ENCODE measurements at places on chromosomes 12 and 14.

GRCh38 chr14:103108749-103109207 is 14.3 kb downstream of the EXOC3L4 start:
- DNase-seq, result no peak

GRCh38 chr12:118714051-118714460 is 267.3 kb upstream of the SRRM4 start:
- DNase-seq, result peak; percentile 4

GRCh38 chr12:124563401-124563800 is 4.0 kb downstream of the NCOR2 start:
- DNase-seq, result no peak

- DNase-seq, result peak; percentile 87
Measured at GRCh38 chr12:93183940-93184671, 193.6 kb upstream of the NUDT4 start.

DNA sequence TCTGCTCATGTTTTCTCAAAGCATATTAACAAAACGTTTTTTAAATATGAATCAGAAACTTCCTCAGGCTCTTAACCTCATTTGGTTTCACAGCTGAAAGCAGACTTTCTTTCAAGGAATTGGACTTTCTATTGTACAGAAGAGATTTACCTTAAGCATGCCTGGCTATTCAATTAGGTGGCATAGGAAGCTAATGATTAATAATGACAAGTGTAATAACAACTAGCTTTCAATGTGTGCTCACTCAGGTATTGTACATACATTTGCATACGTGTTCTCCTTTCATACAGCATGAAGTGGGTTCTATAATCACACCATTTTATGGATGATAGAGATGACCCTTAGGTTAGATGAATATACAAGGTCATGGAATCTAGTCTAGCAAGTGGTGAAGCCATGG is 115.7 kb downstream of the ANO6 start:
- DNase-seq, result no peak

- no peak for DNase-seq
Measured at GRCh38 chr12:102643879-102644575, 163.7 kb upstream of the IGF1 start.

- no peak for DNase-seq
Measured at GRCh38 chr12:55707841-55708694, at the start of gene ITGA7. Gene ITGA7 (minus strand): TSS chr12:55707904. CDS start chr12:55707682, 222 bp downstream.

DNA sequence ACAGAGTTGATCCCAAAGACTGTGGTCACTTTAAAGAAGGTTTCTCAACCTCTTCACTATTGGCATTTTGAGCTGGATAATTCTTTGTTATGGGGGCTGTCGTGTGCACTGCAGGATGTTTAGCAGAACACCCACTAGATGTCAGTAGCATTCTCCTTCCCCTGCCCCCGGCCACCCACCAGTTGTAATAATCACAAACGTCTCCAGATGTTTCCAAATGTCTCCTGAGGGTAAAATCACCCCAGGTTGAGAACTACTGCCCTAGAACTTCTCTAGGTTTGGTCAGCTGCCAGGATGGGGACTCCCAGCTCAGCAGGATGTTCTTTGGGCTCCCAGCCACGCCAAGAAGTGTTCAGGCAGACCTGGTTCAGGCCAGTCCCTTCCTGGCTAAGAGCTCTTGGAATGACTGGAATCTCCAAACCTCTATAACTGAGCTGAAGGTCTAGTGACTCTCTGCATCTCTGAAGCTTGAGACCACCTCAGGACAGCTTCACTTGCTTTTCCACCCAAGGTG is 12.5 kb upstream of the AJUBA start:
- DNase-seq, result no peak

GRCh38 chr14:24315243-24315806 is 4.0 kb downstream of the LTB4R start:
- no peak for DNase-seq

GRCh38 chr12:4991373-4991772 is 52.3 kb upstream of the KCNA5 start:
- DNase-seq, result no peak

DNA sequence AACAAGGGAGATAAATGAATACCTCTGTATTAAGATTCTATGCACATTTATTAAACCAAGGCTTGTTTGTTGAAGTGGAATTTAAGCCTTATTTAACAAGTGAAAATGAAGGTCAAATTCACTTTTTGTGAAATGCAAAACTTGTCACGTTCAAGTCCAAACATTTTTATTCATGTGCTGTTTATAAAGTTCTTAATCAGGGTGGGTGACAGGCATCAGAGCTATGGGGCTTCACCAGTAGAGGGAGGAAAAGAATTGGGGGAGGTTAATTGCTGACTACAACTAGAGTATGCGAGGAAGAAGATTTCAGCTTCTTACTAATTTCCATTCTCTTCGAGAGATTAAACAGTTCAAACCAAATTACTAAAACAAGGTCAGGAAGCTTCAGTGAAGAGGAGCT is 9.7 kb downstream of the MOK start:
- no peak for DNase-seq

All from KG1 (cell line).